Upper lobe of right lung (tissue), 1 donor: ENCODE measurements at places on chromosomes 4 and X.

DNA sequence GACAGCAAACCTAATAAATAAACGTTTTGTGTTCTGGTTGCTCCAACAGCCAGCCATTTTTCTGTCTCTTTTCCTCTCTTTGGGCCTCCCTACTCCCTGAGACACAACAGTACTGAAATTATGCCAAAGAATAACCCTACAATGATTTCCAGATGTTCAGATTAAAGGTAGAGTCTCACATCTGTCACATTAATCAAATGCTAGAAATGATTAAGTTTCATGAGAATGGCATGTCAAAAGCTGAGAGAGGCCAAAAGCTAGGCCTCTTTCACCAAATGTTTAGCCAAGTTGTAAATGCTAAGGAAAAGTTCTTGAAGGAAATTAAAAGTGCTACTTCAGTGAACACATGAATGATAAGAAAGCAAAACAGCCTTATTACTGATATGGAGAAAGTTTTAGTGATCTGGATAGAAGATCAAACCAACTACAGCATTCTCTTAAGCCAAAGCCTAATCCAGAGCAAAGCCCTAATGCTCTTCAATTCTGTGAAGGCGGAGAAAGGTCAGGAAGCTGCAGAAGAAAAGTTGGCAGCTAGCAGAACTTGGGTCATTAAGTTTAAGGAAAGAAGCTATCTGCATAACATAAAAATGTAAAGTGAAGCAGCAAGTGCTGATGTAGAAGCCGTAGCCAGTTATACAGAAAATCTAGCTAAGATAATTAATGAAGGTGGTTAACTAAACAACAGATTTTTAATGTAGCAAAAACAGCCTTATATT, 182.1 kb upstream of the NUDT6 start:
- DNase-seq = no peak

- peak; percentile 79 for DNase-seq
These were observed 5.6 kb downstream of the G6PD start for GRCh38 chrX:154540897-154541535.

DNA sequence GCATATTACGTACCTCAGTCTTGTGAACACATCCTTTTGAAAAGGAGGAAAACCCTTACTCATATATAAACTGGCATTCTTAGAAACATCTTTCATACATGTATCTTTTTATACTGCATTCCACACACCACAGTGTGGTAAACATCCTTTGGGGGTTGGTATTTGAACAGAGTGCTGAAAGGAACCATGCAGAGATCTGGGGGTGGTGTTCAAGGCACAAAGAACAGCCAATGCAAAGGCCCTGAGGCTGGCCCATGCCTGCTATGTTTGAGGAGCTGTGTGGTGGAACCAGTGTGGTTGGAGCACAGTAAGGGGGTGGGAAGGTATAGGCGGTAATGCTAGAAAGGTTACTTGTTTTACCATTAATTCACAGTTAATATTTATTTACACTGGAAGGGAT, 2.0 kb downstream of the ELK1 start:
- DNase-seq = no peak

- no peak for DNase-seq
These were observed 103.5 kb downstream of the GPR143 start for GRCh38 chrX:9662148-9662547.

DNA sequence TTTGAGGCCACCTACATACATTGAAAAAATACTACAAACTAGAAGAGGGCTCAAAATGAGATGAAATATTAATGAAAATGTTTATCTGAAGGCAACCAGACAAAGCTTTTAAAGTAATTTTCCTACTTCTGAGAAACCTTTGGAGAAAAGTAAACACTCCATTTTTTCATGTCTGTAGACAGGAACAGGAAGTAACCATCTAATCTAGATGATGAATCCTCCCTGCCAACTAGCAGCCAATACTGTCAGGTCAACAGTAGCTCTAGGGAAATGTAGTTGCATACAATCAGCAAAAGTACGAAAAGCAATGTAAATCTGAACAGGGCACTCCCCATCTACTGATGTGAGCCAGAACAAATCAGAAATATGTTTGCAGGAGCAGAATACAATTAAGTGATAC, 49.0 kb downstream of the AMMECR1 start:
- DNase-seq = no peak

DNA sequence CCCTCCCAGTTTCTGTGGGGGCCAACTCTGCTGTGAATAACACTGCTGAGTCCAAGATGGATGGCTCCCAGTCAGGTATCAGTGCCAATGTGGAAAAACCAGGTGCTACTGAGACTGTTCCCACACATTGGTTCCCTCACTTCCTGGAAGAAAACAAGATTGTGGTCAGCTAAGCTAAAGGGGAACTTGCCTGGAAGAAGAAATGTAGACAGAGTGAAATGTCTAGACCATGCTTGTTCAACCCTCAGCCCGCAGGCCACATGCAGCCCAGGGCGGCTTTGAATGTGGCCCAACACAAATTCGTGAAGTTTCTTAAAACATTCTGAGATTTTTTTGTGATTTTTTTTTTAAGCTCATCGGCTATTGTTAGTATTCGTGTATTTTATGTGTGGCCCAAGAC, 28.6 kb upstream of the UTP14A start:
- DNase-seq = no peak
